ENCODE measurements at places on chromosomes 13 and 19. TPM values are rescaled to one million over a fixed set of nuclear protein-coding genes. Genes with fewer than 3 reads are reported as not detected.

DNA sequence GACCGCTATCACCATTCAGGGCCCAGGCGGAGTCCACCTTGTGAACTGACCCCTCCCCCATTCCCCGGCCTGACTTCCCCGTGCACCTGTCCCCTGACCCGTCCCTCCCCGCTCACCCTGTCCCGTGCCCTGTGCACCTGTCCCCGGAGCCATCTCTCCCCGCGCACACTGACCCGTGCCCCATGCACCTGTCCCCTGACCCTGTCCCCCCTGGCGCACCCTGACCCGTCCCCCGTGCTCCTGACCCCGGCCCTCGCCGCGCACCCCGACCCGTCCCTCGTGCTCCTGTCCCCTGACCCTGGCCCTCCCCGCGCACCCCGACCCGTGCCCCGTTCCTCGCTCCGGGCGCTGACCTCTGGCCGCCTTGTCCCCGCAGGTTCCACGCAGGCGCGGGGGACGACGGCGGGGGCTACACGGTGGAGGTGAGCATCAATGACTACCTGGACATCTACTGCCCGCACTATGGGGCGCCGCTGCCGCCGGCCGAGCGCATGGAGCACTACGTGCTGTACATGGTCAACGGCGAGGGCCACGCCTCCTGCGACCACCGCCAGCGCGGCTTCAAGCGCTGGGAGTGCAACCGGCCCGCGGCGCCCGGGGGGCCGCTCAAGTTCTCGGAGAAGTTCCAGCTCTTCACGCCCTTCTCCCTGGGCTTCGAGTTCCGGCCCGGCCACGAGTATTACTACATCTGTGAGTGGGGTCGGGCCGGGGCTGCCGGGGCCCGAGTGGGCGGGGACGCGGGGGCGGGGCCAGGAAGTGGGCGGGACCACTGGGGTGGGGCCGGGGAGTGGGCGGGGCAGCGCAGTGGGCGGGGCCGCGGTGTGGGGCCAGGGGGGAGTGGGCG, 9.7 kb downstream of the EFNA2 start:
- no peak for DNase-seq

DNA sequence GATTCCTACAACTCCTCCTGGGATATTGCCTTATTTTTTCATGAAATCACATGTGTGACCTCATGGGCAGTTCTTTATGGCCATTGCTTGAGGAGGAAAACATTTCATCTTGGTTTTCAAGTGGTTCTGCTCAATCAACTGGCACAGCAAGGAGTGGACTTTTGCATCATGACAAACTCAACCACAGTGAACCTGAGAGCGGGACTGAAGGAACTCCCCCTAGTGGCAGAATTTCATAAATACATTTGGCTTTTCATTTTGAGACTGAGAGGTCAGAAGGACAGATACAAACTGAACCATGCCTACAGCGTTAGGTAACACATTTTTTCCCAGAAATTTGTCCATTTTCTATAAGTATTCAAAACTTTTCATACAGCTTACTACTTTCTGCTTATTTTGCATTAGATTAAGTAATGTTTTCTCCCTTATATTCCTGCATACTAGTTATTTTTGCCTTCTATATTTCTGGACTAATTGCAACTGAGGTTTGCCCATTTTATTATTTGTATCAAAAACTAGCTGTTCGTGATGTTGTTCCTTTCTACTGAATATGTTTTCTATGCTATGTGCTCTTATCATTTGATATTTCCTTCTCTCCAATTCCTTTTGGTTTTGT, 13.4 kb upstream of the SIGLEC12 start:
- DNase-seq: no peak

DNA sequence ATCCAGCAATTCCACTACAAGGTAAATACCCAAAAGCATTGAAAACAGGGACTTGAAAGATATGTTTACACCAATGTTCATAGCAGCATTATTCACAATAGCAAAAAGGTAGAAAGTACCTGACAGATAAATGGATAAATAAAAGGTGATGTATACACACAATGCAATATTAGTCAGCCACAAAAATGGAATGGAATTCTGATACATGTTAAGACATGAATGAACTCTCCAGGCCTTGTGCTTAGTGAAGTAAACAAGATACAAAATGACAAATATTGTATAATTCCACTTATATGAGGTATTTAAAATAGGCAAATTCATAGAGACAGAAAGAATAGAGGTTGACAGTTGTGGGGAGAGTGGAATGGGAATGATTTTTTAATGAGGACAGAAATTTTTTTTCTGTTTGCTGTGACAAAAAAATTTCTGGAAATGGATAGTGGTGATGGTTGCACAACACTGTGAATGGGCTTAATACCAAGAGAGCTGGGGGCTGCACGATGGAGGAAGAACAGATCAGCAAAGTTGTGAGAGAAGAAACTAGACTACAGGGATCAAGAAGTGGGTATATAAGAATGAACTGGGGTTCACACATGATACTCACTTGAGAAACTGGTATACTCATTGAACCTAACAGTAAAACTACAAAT, 137.2 kb downstream of the MZT1 start:
- no peak for DNase-seq

DNA sequence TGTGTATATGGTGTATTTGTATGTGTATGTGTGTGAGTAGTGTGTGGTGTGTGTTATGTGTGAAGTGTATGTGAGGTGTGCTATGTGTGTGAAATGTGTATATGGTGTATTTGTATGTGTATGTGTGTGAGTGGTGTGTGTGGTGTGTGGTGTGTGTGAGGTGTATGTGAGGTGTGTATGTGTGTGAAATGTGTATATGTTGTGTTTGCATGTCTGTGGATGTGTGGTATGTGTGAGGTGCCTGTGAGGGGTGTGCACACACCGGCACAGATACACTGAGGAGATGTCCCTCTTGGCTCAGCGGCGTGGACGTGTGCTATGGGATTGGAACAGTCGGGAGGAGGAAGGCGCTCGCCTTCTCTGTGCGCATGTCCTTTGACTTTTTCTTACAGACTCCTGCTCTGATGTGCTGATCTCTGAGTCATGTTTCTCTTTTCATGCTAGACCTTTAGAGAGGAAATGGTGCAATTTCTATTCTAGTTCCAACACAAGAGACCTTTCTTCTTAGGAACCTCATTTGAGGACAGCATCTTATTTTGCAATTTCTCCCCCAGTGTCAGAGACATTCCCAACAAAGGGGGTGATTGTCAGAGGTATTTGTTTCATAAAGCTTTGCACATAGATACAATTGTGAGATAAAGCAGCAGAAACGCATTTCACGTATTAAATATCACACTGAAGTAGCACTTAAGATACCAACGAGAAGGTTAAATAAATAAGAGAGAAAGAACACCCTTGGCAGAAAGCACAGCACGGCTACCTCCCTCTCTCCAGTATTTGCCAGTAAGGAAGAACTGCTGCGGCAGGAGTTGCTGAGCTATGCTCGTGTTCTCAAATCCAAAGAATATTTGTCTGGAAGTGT, 11.3 kb upstream of the TNFRSF19 start:
- no peak for DNase-seq

GRCh38 chr13:59492030-59492636, 671.6 kb downstream of the DIAPH3 start:
- no peak for DNase-seq

GRCh38 chr13:18212873-18213272, 968.8 kb downstream of the TUBA3C start:
- no peak for DNase-seq

- no peak for DNase-seq
Observed at GRCh38 chr19:49712397-49712859, 21.5 kb downstream of the CPT1C start.

DNA sequence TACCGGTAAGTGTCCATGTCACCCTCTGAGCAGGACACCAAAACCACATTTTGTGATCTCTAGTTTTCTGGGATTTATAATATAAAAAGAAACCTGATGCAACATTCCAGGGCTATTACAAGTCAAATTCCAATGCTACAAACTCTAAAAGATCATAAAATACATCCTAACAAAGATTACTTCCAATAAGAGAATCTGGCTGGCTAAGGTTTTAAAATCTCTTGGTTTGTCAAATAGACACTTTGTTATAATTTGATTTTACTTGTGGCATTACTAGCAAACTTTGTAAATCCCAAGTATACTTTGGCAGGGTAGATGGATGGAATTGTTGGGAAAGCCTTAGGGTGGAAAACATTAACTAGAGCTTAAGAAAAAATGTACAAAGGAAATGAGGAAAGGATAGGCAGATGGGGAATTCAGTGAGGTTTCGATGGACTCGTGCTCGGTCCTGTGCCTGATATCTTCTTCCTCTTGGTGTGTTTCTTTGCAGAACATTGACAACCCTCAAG, 74.0 kb upstream of the POMP start:
- DNase-seq: no peak

DNA sequence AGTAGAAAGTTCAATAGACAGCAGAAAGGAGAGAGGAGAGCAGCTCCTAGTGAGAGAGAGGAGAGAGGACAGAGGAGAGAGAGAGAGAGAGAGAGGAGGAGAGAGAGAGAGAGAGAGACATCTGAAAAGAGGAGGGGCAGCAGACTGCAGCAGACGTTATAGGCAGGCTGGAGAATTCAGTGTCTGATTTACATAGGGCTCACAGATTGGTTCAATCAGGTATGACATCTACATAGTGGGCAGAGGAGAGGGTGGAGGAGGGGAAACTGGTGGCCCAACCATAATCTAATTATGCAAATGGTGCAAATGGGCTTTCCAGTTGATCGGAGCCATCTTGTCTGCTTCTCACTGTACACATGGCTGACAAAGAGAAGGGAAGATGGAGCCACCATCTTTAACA, 221.3 kb upstream of the TRPC4 start:
- DNase-seq: no peak

DNA sequence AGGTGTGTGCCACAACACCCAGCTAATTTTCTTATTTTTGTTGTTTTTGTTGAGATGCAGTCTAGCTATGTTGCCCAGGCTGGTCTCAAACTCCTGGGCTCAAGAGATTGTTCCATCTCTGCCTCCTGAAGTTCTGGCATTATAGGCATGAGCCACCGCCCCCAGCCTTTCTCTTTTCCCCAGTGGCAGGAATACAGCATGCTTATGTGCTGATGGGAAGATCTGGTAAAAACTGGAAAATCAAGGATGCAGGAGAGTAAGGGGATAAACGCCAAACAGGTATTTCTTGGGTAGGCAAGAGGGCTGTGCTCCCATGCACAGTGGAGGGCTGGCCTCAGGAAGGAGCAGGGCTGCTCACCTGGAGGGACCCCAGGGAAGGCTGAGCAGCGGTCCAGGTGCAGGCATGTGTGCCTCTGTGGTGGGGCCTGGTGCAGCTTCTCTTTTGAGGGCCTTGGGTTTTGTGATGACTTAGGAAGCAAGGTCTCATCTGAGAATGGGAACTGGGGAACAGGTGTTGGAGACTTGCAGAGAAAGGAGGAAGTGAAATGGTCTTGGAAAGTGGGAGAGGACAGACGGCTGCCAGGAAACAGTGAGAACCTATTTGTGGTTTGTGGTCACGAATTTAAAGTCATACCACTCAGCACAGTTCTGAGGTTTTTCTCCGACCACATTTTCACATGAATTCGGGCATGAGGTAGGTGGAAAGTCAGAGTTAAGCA, 106.5 kb downstream of the TEX26 start:
- DNase-seq: no peak

DNA sequence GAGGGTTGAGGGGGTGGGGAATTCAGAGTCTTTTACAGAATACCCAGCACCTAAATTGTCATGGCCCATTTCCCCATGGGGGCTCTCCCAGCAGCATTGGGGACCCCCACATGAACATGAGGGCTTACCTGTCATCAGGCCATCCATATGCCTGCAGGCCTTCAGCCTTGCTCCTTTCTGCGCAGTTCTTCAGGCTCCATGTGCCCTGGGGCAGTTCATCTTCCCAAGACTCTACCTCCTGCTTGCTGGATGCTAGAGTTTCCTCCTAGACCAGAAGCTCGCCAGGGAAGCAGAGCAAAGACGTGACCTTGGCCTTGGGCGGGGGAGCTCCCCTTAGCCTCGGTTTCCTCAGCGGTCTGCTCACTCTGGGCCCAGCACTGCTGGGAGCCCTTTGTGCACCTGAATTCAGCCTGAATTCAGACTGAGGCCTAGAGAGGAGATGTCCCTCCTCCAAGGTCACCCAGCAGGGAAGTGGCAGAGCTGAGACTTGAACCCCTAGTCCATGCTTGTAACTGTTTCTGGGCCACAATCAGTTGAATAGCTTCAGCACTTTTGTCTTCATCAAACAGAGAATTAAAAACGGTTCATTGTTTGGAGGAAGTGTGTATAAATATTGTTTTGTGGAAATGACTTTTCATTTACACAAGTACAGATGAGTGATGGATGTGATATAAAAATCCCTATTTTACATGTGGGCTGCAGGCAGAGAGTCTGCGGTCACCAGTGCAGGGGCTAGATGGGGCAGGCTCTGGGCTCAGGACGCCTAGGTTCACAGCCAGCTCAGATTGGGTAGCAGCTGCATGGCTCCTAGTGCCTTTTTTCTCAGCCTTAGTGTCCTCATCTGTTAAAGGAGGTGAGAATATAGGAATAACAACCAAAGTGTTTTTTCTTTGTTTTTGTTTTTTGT, 9.5 kb downstream of the PPP5C start:
- DNase-seq: no peak

GRCh38 chr19:50036908-50037307, 11.1 kb downstream of the ZNF473 start:
- no peak for DNase-seq

GRCh38 chr19:21439201-21439751, 42.3 kb downstream of the ZNF493 start:
- no peak for DNase-seq

- DNase-seq: no peak
Observed at GRCh38 chr13:40221131-40221459, 445.3 kb downstream of the FOXO1 start.

- DNase-seq: no peak
Observed at GRCh38 chr13:35818633-35819067, 312.5 kb downstream of the DCLK1 start.

DNA sequence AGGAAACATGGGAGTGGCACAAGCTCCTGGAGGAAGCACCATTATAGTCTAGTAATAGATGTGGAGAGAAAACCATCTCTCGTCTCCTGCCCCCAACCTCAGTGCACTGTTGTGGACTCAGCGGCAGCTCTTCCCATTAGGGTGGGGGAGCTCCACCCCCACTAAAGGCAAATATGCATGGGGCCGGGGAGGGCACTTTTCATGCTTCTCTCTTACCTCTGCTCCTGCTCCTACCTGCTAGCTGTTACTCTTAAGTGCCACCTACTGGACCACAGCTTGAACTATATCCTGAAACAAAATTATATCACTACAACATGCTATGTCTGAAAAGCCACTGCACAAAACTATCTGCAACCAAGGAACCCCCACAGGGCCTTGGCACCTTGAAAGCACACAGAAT, 112.6 kb upstream of the DACH1 start:
- DNase-seq: no peak

DNA sequence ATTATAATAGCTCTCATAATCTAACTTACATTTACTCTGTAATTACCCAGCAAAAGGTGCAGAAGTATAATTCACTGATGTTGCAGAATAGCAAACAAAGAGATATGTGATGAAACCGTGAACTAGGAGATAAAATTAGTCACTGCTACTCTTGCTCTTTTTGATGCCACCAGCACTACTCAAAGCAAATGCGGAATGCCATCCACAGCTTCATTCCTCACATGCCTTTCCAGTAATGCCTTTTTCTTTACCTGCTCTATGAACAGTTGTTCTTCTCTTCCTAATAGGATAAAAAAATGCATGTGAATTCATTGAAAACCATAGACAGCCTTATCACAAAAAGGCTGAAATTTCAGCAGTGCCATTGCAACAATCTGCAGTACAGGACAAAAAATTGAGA, 1129.5 kb downstream of the DIAPH3 start:
- no peak for DNase-seq

The CGB5 gene
- not detected for total RNA-seq

The SCEL gene
- not detected for total RNA-seq

The FCHO1 gene
- total RNA-seq: 53.0 TPM

The F2RL3 gene
- 0.24 TPM for total RNA-seq

The ASPDH gene
- total RNA-seq: not detected

The COG3 gene
- total RNA-seq: 23.6 TPM

The C1QTNF9B gene
- total RNA-seq: not detected

The IFNL1 gene
- not detected for total RNA-seq
